ENCODE measurements at places on chromosomes 13 and 19.
A peak's percentile ranks its signal among the peaks of the same experiment; 100 is the strongest.

DNA sequence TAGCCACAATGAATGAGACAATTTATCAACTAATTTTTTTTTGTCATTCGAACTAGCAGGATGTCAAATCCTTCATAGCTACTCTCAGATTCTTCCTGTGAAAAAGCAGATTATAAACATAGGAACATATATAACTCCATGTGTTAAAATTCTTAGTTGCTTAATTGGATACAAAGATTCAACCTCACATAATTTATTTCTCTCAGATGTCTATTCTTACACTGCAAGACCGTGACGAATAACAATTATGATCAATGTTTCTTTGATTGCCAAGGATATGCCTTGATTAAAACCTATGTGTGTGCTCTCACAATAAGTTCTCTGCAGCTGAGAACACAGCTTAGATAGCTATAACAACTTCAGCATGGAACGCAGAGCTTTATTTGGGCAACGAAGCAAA is 872.7 kb downstream of the PCDH9 start:
- H3K27me3 ChIP-seq: no peaks in the 10 kb centered on the region
- no peaks in the 10 kb centered on the region for H3K4me1 ChIP-seq
- H3K36me3 ChIP-seq: no peaks in the 10 kb centered on the region
- H3K27ac ChIP-seq: no peak overlapping the region
- no peak overlapping the region for H3K4me3 ChIP-seq
- DNase-seq: no peak

DNA sequence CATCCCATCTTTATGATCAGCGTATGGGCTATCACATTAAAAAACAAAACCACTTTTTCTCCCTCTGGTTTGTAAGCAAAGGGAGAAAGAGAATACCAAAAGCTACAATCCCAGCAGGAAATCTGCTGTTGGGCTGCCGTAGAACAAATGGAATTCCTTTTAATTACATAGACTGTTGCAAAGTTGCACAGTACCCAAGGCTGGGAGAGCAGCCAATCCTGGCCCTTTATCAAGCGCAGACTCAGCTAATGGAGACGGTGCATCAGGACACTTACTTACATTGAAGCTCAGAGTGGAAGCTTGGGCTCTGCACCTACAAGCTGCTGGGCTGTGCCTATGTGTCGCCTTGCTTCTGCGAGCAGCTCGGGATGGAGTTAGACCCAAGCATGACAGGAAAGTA is 15.2 kb downstream of the CCNA1 start:
- no peak overlapping the region for H3K27ac ChIP-seq
- H3K4me1 ChIP-seq: no peaks in the 10 kb centered on the region
- DNase-seq: no peak
- H3K36me3 ChIP-seq: no peaks in the 10 kb centered on the region
- no peak overlapping the region for H3K4me3 ChIP-seq

DNA sequence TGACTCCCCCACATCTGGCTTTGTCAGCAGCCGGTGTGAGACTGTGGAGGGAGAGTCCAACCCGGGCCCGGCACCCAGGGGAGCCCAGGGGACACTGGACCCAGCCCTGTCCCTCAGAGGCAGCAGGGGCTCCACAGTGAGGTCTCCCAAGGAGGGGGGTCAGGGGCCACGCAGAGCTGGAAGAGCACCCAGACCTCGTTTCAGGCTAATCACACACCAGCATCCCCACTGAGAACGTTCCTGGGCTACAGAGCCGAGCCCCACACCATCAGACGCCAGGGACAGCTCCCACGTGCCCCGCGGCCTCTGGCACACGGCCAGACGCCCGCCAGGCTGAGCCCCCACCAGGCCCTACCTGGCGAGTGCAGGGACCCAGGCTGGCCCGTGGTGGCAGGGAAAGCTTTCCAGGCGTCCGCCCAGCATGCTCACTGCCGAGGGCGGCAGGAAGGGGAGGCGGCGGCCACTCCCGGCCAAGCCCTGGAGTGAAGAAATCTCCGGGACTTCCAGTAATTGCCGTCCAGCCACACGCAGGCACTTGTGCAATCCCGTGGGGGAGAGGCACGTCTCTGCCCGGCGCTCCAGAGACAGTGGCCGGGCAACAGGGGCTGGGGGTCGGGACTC is 19.2 kb downstream of the SBNO2 start:
- peaks cover 70% of the 10 kb centered on the region for H3K36me3 ChIP-seq
- no peaks in the 10 kb centered on the region for H3K27me3 ChIP-seq
- peak overlapping the region; percentile 92 for H3K27ac ChIP-seq

DNA sequence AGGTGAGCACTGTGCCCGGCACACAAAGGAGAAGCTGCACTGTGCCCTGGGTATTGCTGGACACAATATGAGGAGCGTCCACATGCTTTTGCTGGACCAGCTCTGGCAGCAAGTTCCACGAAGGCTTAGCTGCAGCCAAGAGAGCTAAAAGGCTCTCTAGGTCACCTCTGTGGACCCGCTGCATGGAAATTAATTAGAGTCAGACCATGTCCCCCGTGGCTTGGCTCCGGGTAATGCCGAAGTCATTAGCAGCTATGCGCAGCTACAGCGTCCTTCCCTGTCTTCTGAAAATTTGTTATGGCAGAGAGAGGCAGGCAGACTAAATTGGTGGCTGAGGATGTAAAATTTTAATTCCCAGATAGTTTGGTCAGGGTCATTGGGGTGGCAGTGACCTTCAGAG is 271.5 kb downstream of the SLC7A1 start:
- no peaks in the 10 kb centered on the region for H3K27me3 ChIP-seq
- no peaks in the 10 kb centered on the region for H3K36me3 ChIP-seq
- DNase-seq: no peak
- no peak overlapping the region for H3K4me3 ChIP-seq
- H3K27ac ChIP-seq: no peak overlapping the region

DNA sequence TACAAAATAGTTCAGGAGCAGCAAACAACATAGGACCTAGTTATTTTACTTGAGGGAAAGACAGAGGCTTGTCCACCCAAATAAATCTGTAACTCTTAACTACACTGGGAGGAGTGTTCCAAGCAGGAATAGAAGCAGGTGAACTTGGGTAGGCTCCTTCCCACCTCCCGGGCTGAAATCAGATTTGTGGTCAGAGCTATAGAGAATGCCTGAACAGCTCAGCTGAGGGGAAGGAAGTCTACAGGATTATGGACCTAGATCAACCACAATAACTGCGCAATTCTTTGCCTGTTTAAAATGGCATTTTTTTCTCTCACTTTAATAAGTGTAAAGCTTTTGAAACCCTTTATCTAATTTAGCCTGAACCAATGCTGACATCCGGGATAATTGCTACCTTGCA is 73.5 kb upstream of the IRS2 start:
- H3K36me3 ChIP-seq: no peaks in the 10 kb centered on the region
- H3K4me3 ChIP-seq: no peak overlapping the region
- peaks cover 4% of the 10 kb centered on the region for H3K4me1 ChIP-seq
- peaks cover 14% of the 10 kb centered on the region for H3K27me3 ChIP-seq
- H3K27ac ChIP-seq: no peak overlapping the region

DNA sequence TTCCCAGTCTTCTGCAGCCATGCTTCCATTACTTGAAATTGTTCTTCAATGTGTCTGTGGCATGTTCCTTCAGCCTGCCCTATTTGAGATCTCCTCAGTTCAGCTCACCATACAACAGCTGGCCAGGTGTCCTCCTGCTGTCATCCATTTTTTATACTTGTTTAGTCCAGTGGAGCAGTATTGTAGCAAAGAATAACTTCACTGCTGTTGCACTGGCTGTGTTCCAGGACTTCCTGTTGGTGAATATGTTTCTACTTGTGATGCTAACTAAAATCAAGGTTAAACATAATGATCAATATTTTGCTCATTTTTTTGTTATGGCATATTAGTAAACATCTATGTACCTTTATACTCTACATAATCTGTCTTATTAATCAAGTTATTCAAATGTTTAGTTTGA is 1394.1 kb downstream of the PCDH9 start:
- no peak overlapping the region for H3K27ac ChIP-seq
- DNase-seq: no peak
- H3K4me1 ChIP-seq: no peaks in the 10 kb centered on the region
- H3K4me3 ChIP-seq: no peak overlapping the region
- no peaks in the 10 kb centered on the region for H3K27me3 ChIP-seq
- no peaks in the 10 kb centered on the region for H3K36me3 ChIP-seq

GRCh38 chr13:114320065-114320464 is 5.8 kb downstream of the CHAMP1 start:
- no peak overlapping the region for H3K27ac ChIP-seq
- no peaks in the 10 kb centered on the region for H3K27me3 ChIP-seq
- H3K4me1 ChIP-seq: peaks cover 52% of the 10 kb centered on the region
- H3K4me3 ChIP-seq: no peak overlapping the region

DNA sequence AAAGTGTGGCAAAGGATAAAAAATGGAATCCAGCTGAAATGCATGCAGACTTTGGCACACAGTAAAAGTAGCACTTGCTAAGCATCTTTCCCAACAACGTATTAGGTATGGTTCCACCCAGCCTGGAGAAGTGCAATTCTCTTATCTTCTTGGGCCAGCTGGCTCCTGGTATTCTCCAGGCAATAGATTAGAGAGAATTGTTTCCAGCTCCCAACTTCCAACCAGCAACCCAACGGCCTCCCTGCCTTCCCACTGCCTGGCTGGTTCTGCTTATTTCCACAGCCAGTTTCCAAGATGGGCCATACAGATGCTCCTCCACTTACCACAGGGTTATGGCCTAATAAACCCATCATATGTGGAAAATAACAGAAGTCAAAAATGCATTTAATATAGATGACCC is 133.4 kb downstream of the OXGR1 start:
- H3K4me1 ChIP-seq: no peaks in the 10 kb centered on the region
- H3K4me3 ChIP-seq: no peak overlapping the region
- DNase-seq: no peak
- no peaks in the 10 kb centered on the region for H3K27me3 ChIP-seq
- no peak overlapping the region for H3K27ac ChIP-seq

DNA sequence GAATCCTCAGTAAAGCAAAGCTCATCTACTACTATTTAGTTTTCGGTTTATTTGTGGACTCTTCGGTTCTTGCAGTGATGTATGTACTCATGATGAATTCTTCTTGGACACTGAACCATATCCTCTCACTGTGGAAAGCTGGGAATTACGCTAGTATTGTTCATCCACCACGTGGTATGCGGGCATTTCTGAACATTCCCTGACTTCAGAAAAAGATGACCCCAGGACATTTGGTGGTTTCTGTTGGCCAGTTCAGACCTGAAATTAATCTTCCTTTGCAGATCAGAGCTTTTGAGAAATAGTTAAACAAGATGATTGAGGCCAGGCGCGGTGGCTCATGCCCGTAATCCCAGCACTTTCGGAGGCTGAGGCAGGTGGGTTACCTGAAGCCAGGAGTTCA is 25.3 kb upstream of the FBN3 start:
- H3K4me3 ChIP-seq: no peak overlapping the region
- no peak for DNase-seq
- no peaks in the 10 kb centered on the region for H3K4me1 ChIP-seq
- no peak overlapping the region for H3K27ac ChIP-seq
- H3K27me3 ChIP-seq: no peaks in the 10 kb centered on the region

DNA sequence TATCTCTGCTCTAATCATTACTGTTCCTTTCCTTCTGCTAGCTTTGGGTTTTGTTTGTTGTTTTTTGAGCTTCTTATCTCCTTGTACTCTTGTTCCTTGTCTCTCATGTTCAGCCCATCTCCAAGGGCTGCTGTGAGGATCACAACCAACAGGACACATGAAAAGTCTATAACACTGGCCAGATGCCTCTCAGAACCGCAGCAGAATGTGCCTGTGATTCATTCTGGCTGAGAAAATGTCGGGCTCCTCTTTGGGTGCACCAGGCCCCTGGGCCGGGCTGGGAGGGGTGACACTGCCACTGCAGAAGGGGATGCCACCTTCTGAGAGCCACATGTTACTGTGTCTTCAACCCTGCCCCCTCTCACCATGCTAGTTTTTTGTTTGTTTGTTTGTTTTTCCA is 48.0 kb downstream of the GGACT start:
- no peak overlapping the region for H3K4me3 ChIP-seq
- no peaks in the 10 kb centered on the region for H3K36me3 ChIP-seq

DNA sequence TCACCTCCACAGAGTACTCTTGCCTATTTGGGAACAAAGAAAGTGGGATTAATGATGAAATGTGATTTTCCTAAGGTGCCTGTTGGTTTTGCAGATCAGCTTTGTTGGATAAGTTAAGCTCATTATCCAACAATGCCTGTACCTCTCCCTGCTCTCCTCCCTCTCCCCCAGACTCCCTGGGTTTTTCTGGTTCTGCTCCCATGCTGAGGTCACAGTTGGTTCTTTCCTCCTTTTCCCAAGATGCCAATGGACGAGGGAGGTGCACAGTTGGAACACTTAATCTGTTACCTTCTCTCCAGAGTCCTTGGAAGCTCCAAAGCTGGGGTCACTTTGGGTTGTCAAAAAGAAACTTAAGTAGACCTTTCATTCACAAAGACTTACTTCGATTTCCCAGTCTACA is 1.6 kb downstream of the OXGR1 start:
- no peak overlapping the region for H3K4me3 ChIP-seq
- no peaks in the 10 kb centered on the region for H3K27me3 ChIP-seq
- H3K4me1 ChIP-seq: peaks cover 10% of the 10 kb centered on the region
- no peak for DNase-seq
- H3K36me3 ChIP-seq: no peaks in the 10 kb centered on the region
- no peak overlapping the region for H3K27ac ChIP-seq

DNA sequence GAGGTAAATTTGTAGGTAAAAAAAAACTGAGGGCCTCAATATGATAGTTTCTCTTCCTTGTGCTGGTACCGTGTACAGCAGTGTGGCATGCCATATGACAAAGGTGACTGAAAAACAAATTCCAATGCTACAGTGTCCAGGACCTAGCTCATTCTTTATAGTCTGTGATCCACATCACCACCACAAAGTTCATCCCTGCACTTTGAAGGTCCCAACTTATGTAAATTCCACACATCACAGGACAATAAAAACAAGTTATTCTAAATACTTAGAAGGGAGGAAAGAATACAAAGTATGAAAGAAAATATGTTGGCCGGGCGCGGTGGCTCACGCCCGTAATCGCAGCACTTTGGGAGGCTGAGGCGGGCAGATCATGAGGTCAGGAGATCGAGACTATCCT is 314.6 kb upstream of the SGCG start:
- H3K27ac ChIP-seq: no peak overlapping the region
- DNase-seq: no peak
- no peak overlapping the region for H3K4me3 ChIP-seq
- H3K4me1 ChIP-seq: no peaks in the 10 kb centered on the region
- no peaks in the 10 kb centered on the region for H3K36me3 ChIP-seq

GRCh38 chr19:51811344-51811743 is 16.4 kb downstream of the FPR3 start:
- H3K36me3 ChIP-seq: no peaks in the 10 kb centered on the region
- no peaks in the 10 kb centered on the region for H3K4me1 ChIP-seq
- H3K27me3 ChIP-seq: no peaks in the 10 kb centered on the region

GRCh38 chr13:30169442-30169841 is 137.9 kb downstream of the KATNAL1 start:
- H3K27me3 ChIP-seq: no peaks in the 10 kb centered on the region
- H3K36me3 ChIP-seq: no peaks in the 10 kb centered on the region
- no peak for DNase-seq
- peaks cover 6% of the 10 kb centered on the region for H3K4me1 ChIP-seq
- H3K4me3 ChIP-seq: no peak overlapping the region

- H3K27ac ChIP-seq: no peak overlapping the region
- H3K4me3 ChIP-seq: no peak overlapping the region
- no peak for DNase-seq
These were observed 90.3 kb upstream of the UBL3 start for GRCh38 chr13:29940715-29941114.

- no peaks in the 10 kb centered on the region for H3K27me3 ChIP-seq
- no peaks in the 10 kb centered on the region for H3K36me3 ChIP-seq
- H3K4me1 ChIP-seq: no peaks in the 10 kb centered on the region
- H3K4me3 ChIP-seq: no peak overlapping the region
These were observed 6.4 kb upstream of the IPO5 start for GRCh38 chr13:97946951-97947588.

GRCh38 chr19:15456871-15457700 is 7.3 kb downstream of the RASAL3 start:
- no peaks in the 10 kb centered on the region for H3K36me3 ChIP-seq
- peaks cover 20% of the 10 kb centered on the region for H3K4me1 ChIP-seq
- H3K27ac ChIP-seq: no peak overlapping the region
- H3K4me3 ChIP-seq: peak overlapping the region; percentile 12
- H3K27me3 ChIP-seq: no peaks in the 10 kb centered on the region
- no peak for DNase-seq
